ENCODE measurements at places on chromosomes 6 and 20. TPM values are rescaled to one million over a fixed set of nuclear protein-coding genes. Genes with fewer than 3 reads are reported as not detected.

DNA sequence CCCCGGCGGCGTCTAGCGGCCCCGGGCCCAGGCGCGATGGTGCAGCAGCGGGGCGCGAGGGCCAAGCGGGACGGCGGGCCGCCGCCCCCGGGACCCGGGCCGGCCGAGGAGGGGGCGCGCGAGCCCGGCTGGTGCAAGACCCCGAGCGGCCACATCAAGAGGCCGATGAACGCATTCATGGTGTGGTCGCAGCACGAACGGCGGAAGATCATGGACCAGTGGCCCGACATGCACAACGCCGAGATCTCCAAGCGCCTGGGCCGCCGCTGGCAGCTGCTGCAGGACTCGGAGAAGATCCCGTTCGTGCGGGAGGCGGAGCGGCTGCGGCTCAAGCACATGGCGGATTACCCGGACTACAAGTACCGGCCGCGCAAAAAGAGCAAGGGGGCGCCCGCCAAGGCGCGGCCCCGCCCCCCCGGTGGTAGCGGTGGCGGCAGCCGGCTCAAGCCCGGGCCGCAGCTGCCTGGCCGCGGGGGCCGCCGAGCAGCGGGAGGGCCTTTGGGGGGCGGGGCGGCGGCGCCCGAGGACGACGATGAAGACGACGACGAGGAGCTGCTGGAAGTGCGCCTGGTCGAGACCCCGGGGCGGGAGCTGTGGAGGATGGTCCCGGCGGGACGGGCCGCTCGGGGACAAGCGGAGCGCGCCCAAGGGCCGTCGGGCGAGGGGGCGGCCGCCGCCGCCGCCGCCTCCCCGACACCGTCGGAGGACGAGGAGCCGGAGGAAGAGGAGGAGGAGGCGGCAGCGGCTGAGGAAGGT is 715 bp downstream of the SOX12 start:
- peak; percentile 60 for DNase-seq

GRCh38 chr6:135054226-135054568 is 425 bp downstream of the HBS1L start:
- DNase-seq: no peak

The CST2 gene
- not detected for total RNA-seq

GRCh38 chr20:36391955-36392354 is 85.8 kb downstream of the DLGAP4 start:
- DNase-seq: no peak

GRCh38 chr6:137856138-137856898 is 10.7 kb upstream of the TNFAIP3 start:
- DNase-seq: no peak

The CUL9 gene
- 120 TPM for total RNA-seq

GRCh38 chr6:33411632-33412005 is 805 bp downstream of the PHF1 start:
- no peak for DNase-seq

The PROKR2 gene
- total RNA-seq: not detected

GRCh38 chr6:32905078-32905477 is 35.8 kb downstream of the HLA-DMB start:
- no peak for DNase-seq

DNA sequence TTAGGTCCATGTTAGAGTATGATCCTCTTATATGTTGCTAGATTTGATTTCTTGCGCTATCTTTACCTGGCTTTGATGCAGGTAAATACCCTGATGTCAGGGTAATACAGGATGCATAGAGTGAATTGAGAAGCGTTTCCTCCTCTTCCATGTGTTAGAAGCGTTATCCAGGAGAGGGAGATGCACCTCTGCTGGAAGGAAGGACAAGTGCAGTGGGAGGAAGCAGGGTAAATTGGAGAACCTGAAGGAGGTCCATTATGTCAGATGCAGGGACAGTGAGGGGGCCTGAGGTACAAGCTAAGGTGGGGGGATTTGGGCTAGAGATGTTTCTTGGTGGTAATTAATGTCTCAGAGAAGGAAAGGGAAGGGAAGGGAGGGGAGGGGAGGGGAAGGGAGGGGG is 7.7 kb downstream of the SHLD1 start:
- no peak for DNase-seq

GRCh38 chr6:76275746-76276145 is 203.3 kb upstream of the IMPG1 start:
- no peak for DNase-seq

DNA sequence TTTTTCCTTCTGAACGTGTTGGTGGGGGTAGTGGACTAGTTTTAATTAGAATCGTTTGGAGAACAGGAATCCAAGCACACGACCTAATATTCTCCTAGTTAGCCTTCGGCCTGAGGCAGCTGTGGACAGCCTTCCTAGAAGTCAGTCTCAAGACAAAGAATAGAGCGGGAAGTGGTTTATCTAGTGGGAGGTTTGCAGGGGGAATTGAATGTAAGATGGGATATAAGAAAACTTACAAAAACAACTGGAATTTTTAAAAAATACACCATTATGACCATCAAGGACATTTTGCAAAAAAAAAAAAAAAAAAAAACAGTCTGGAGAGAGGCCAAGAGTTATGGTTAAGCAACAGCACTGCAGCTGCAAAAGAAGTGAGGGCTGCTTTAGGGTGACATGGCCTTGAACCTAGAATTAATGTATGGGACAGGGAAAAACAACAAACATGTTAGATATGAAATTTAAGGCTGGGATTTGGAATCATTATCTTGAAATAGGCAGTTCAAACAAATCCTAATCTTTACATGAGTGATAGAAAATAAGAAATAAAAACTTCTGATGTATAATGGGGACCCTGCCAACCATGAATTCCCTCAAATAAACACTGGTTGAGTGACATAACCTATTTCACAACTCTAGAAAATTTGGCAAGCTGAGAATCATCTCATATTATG is 40.2 kb downstream of the PLAGL1 start:
- DNase-seq: no peak
